ENCODE measurements at places on chromosomes 11 and 22.

GRCh38 chr11:24556693-24557092, 59.8 kb downstream of the LUZP2 start:
- DNase-seq: no peak

DNA sequence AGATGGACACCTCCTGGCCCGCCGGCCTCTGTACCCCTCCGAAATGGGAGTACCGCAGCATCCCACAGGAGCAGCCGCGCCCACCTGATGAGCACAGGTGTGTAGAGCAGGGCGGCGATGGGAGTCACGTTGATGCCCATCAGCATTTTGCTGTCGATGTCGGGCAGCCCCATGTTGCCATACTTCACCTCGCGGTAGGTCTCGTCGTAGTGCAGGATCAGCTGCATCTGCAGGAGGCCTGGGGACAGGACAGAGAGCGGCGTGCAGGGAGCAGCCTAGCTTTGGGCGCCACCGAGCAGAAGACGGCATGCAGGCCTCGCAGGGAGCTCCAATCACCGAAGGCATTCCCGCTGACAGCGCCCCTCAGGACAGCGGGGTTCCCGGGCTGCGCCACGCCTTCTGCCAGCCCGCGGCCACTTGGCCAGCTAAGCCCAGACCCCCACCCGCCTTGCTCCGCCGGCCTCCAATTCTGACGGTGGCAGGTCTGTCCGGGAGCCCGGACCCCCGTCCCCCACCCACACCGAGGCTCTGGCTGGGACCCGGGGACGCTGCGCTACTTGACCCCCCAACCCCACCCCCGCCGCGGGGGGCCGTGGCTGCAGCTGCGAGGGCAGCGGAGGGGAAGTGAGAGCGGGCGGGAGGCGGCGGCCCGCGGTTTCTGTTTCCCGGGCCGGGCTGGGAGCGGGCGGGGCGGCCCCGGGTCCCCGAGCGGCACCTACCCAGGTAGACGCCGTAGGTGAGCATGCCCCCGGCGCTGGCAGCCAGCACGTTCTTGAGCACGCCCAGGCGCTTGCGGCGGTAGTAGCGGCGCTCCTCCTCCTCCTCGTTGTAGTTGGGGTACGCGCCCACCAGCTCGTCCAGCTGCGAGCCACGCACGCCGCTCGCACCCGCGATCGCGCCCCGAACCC, 705 bp downstream of the UNC93B1 start:
- DNase-seq: peak; percentile 69

GRCh38 chr11:86582898-86583297, 89.5 kb downstream of the ME3 start:
- no peak for DNase-seq

DNA sequence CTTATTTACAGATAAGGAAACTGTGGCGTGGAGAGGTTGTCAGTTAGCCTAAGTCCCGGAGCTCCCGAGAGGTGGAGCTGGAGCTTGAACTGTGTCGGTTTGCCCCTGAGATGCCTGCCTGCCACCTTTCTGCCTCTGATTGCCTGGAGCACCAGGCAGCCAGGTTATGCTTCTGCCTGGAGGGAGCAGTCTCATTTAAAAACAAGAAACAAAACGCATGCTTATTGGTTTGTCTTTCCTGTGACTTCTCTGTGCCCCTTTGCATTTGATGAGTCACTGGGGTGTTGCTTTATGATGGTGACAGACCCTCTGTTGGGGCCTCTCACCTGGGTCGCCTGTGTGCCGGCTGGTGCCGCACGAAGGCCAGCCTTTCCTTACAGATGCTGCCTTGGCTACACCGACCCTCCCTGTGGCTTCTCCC, 12.2 kb downstream of the AP2A2 start:
- DNase-seq: no peak

GRCh38 chr22:36442506-36443197, 38.8 kb downstream of the TXN2 start:
- DNase-seq: no peak

DNA sequence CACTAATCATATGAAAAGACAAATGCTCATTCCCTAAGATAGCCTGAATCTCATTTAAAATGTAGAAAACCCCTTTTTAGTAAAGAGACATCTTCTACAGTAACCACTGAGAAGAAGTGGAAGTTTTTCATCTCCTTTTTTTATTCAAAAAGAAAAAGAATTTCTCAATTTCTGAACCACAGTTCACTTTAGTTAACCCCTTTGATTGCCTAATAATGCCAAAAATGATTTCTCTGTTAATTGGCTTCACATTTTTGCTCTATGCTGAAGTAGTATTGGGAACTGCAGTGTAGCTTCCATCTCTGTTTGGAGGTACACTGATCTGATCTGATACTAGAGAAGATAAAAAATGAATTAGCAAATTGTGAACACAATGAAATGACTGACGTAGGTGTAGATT, 58.3 kb downstream of the CD44 start:
- no peak for DNase-seq

DNA sequence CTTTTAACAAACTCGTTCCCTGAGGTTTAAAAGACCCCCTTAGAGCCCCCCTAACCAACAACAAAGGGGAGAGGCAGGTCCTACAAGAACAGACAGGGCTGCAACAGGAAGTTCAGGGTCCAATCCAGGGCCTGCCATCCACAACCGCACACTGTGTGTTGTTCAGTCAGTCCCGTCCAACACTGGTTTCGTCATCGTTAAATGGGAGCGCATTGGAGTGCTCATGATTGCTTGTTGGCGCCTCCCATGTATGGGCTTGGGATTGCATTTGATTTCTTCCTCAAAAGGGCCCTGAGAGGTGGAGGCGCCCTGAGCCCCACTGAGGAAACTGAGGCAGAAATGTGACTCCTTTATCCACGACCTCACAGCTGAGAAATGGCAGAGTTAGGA, 174.1 kb downstream of the MN1 start:
- no peak for DNase-seq

DNA sequence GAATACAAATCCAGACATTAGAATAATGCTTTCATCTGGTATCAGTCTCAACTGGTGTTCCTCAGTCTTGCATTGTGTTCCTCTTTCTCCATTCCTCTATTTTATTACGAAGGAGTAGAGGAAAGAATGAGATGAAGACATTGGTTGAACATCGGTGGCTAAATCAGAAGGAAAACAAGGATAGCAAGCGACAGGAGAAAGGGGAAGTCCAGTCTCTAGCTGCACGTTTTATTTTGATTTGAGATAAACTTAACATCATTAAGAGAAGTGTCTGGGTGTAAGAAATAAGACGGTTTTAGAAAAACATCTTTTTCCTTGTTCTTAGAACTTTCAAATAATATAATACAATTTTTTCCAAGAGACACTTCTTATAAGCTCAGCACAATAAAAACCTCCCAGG, 6.2 kb downstream of the SOX6 start:
- no peak for DNase-seq

DNA sequence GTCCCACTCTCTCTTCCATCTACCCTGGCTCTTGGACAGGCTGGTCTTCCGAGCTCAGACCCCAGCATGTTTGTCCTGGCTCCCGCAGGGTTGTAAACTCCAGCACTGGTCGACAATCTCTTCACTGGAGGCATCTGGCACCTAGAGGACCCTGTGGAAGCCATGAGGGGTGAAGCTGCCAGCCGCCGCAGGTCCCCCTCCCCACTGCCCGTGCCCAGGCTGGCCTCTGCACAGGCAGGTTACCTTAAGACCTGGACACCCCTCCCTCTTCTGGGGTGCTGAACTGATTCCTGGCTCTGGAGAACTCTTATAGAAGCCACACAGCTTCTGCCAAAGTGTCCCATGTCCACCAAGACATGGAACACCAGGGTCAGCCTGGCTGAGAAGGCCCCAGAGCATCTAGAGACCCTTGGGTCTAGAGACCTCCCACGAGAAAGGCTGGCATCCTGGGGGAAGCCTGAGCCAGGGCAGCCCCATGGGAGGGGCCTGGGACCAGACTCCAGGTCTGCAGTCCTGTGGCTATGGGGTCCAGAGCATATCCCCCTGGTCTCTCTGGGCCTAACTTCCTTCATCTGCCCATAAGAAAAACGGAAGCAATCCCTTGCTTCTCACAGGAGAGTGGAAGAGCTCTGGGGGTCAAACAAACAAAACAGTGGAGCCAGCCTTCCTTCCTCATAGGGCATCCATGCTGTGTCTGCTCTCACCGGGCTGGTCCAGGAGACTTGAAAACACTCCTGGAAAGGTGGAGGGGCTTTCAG, 30.6 kb downstream of the LMO1 start:
- DNase-seq: no peak

DNA sequence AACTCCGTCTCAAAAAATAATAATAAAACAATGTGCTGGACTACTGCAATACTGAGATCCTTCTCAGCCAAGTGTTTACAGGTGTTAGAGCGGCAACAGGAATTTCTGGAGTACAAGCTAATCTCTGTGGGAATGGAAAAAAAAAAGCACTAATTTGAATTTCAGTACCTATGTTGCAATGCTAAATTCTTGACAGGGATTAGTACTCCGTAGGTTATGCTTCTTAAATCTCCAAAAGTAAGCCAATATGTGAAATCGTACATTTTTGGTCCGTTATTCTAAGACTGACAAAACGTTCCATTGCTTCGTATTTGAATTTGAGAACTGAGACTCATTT, 1.1 kb downstream of the ATL3 start:
- DNase-seq: no peak

- no peak for DNase-seq
Measured at GRCh38 chr11:69172674-69173073, 16.9 kb downstream of the SMIM38 start.

- peak; percentile 80 for DNase-seq
Measured at GRCh38 chr22:37457093-37457893, 28.9 kb downstream of the MFNG start.

DNA sequence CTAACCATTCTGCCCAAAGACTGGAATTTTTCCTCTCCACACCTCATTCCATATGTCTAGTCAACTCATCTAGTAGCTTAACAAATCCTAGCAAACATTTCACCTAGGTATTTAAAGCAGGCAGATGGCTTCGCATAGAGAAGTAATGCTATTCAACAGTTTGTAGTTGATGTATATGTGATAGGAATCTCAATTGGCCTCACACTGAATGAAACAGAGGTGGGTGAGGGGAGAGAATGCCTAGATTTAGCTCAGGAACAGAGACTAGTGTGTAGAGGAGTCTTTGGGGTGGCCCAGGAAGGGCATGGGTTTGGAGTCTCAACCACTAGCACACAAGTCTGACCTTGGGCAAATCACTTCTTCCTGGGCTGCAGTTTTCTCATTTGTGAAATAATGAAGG, 196.2 kb downstream of the MYO18B start:
- DNase-seq: no peak

- no peak for DNase-seq
Measured at GRCh38 chr11:125945797-125946520, at the start of gene VSIG10L2. Gene VSIG10L2 (plus strand): TSS chr11:125946044. CDS start chr11:125946056, 12 bp downstream.

GRCh38 chr11:47152126-47152952, 24.3 kb downstream of the ARFGAP2 start:
- DNase-seq: no peak

DNA sequence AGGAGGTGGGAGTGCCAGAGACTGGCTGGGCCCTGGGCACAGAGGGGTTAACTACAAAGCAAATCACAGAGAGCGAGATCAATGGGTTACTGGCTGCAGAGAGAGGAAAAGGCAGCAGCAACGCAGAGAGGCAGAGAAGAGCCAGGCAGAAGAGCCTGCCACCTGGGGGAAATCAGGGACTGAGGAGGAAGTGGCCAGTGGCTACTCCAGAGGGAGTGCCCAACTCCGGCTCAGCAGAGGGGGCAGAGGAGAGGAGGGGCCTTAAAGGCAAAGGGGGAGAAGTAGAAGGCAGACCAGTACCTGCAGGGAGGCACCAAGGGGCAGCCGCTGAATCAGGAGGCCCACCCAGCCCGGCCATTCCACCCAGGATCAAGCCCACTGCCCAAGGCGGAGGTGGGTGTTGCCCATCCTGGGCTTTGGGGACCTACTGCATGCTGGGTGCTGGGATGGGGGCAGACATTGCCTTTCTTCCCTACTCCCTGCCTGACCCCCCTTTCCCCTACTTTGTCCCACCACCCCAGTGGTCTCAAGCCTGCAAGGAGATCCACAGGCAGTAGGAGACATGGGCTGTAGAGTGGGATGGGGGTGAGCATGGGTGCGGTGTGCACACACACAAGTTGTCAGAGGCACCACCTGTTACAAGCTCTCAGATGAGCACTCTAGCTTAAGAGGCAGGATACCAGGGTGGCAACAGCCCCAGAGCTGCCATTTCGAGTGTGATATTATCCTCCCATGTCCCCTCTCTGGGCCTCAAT, 926 bp upstream of the GALR3 start:
- DNase-seq: no peak

DNA sequence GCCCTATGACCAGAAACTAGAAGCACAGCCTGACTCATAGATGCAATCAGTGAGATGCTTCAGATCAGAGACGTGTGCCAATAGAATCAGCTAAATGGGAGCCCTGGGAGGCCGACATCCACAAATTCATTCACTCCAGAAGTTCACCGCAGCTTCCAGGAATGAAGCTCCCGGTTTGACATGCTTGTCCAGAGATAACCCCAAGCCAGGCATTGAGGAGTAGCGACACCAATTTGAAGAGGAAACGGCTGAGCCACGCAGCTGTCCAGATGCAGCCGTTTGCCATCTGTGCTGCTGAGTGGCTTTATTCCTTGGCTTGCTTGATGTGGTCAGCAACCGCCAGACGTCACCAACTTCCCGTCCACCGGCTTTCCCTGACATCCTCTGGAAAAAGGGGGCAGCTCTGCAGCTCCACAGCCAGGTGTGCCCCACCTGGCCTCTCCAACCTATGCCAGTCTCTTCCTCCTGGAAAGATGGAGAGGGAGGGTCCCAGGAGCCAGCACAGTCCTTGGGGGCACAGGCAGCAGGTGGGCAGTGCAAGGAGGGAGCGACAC, 123.9 kb upstream of the OPCML start:
- DNase-seq: no peak

All from CD4-positive, alpha-beta memory T cell (primary cell).